T-helper 17 cell (primary cell): ENCODE measurements at places on chromosomes 4 and X. TPM values are rescaled to one million over a fixed set of nuclear protein-coding genes. Genes with fewer than 3 reads are reported as not detected.

GRCh38 chr4:53150631-53151488 lies 215.0 kb downstream of the SCFD2 start:
- no peak for DNase-seq

GRCh38 chr4:149296503-149296902 lies 519.1 kb downstream of the IQCM start:
- DNase-seq, result no peak

GRCh38 chr4:11484531-11484930 lies 55.8 kb upstream of the HS3ST1 start:
- DNase-seq, result no peak

DNA sequence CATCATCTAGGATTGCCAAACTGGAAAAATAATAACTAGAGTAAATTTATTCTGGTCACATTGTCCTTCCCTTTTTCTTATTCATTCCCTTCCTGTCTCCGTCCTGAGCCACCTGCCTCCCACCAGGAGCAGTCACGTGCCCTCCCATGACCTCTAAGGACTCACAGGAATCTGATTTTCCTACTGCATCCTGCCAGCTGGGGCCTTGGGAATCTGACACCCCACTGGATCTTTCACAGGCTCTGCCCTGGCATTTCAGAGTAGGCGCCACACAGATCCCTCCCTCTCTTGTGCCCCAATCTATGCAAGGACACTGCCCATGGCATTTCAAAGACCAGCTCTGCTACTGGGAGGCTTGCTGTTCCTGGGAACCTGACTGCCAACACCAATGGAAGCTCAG lies 520.5 kb downstream of the PPARGC1A start:
- no peak for DNase-seq

DNA sequence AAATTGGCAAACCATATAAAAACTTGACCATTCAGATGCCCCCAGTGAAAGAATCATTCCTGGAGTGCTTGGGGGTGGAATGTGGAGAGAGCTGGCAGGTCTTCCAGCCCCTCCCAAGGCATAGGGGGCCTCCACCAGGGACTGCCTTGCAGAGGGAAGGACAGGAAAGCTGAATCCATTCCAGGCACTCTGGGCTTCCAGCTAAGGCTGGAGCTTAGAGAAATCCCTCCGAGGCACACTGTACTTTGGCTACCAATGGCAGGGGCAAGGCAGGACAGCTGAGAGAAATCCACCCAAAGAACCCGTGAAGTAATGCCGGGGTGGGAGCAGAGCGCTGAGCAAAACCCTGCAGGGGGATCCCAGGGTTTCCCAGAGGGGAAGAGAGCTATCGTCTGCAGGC lies 4.0 kb downstream of the CENPU start:
- no peak for DNase-seq

- no peak for DNase-seq
Observed at GRCh38 chr4:113316879-113317278, 267.4 kb downstream of the ANK2 start.

DNA sequence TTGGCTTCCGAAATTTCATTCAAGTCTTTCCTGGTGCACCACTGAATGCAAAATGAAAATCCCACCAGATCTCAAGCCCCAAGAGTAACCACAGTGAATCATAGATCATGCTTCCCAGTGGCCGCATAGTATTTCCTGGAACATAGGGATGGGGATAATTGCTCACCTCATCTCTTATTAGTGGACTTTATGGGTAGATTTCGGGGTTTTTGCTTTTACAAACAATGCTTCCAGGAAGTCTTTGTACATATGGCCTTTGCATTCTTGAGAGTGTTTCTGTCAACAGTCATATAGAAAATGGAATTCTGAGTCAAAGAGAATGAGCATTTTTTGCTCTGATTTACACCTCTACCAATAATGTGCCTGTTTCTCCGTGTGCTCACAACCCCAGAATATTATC lies 53.4 kb downstream of the PPEF2 start:
- no peak for DNase-seq

DNA sequence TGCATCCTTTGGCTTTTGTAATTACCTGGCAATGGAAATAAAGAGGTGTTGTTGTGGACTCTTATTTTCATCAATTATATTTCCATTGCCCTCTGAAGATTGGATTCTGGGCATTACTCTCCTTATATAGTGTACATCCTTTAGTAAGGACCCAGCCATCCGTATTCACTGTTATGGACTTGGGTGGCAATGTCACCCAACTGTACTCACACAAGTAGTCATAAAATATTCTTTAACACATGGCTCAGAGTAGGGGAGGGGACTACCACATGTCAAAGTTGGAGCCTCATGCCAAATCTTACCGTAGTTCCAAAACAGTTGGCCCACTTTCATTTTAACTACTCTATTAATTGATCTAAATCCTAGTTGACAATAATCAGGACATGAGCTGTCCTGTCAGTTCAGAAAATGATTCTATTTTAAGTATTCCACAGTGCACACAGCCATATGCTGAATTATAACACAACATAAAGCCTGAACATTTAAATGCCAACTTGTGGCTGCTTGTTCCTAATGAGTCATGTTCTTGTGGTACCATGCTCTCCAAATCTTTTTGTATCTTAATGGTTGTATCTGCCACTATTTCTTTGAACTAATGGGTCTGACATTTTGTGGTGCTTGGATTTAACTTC lies 4.9 kb downstream of the FRAS1 start:
- DNase-seq, result no peak

GRCh38 chrX:38287674-38288073 lies 39.6 kb downstream of the RPGR start:
- no peak for DNase-seq

GRCh38 chr4:113700602-113701150 lies 60.9 kb downstream of the CAMK2D start:
- DNase-seq, result no peak

- no peak for DNase-seq
Observed at GRCh38 chr4:118910221-118910620, 21.6 kb downstream of the SYNPO2 start.

DNA sequence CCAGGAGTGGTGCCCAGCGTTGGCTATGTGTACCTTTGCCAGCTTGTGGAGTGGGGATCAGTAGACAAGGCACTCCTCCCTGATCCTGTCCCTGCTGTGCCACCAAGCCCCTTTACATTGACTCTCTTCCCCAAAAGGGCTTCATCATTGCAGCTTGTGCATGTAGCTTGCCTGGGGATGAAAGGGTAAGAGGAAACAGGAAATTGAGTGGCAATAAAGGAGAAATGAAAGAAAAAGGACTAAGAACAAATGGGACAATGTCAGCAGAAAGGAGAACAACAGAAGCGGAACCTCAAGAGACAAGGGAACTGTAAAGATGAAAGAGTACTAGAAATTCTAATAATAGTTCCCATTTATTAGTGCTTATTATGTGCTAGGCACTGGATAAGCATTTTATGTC lies 8.7 kb upstream of the IL13RA1 start:
- DNase-seq, result no peak

GRCh38 chr4:44985152-44985551 lies 258.8 kb upstream of the GNPDA2 start:
- DNase-seq, result no peak

DNA sequence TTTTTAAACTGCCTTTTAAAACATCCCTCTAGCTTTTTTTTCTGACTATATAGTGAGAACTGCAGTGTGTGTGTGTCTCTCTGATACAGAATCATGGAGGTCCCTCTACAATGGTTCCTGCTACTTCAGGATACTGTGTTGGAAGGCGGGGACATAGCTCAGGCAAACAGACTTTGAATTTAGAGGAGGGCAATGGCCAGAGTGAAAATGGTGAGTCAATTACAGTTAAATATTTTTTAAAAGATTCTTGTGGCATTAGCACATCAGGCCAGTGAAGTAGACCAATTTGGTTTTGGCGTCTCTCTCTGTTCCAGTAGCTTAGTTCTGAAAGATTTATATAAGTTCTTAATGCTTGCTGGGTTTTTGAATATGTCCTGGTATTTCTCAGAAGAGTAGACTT lies 47.1 kb downstream of the ALG13 start:
- no peak for DNase-seq

DNA sequence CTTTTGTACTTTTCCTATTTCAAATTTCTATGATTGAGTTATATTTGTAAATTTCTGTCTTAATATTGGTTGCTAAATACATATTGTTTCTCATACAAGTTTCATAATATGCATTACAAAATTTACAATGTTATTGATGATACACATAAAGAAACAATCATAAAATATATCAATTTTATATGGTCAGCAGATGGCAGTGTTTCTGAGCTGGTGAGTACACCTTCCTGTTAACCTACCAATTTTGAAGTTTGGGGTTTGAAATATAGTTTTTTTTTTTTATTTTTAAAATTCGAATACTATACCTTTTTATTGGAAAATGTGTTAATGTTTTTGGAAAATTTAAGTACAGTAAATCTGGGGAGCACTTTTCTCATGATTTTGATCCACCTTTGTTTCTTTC lies 1953.1 kb upstream of the ADGRL3 start:
- no peak for DNase-seq

- peak; percentile 9 for DNase-seq
Observed at GRCh38 chrX:4547213-4547836, 833.9 kb upstream of the PRKX start.

GRCh38 chrX:114650351-114650750 lies 66.5 kb downstream of the HTR2C start:
- DNase-seq, result no peak

- DNase-seq, result no peak
Observed at GRCh38 chr4:6891436-6892170, 18.0 kb upstream of the TBC1D14 start.

GRCh38 chr4:150348079-150348478 lies 233.9 kb upstream of the MAB21L2 start:
- DNase-seq, result no peak

GRCh38 chr4:125357675-125358074 lies 42.9 kb downstream of the FAT4 start:
- no peak for DNase-seq

GRCh38 chr4:146814750-146815149 lies 130.9 kb downstream of the TTC29 start:
- no peak for DNase-seq

DNA sequence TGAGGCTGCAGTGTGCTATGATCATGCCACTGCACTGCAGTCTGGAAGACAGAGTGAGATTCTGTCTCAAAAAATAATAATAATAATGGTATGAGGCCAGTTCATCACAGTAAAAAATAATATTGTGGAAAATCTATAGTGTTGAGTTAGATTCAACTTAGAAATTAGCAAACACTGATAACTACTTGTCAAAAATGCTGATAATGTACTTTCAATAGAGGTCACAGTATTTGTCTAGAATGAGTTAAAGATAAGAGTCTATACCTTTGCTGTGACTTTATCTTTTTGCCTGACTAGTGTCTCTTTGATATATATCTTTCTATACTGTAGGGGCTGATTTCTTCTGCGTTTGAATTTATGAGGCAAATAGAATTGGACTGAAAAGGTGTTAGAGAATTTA lies 430.6 kb downstream of the RPA4 start:
- no peak for DNase-seq

- no peak for DNase-seq
Observed at GRCh38 chrX:148649145-148649795, 148.9 kb downstream of the AFF2 start.

GRCh38 chr4:88999392-88999930 lies 57.5 kb downstream of the FAM13A start:
- no peak for DNase-seq

DNA sequence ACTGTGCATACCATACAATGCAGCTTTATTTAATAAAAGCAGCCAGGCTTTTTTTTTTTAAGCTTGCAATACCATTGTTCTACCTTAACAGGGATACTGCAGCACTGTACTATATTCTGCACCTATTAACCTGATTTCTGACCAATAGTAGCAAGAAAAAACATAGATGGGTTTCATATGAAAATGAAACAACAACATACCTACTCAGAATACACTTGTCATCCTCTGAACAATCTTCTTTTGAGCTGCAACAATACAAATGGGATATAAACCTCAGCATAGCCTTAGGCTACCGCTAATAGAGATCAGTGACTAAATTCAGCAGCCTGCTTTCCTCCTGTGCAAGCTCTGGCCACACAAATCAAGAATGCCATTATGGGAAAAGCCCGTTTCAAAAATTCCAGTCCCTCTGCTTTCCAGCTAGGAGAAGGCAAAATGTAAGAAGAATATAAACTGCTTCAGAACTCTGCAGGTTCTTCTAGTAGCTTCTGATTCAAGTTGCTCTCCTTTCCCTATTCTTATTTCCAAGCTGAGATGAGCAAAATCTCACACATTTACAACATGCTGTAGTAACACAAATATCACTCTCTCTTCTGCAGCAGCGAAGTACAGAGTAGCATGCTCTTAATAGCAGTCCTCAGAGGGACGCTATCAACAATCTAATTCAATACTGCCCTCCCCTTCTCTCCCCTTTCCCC lies 143.4 kb downstream of the KLHL13 start:
- DNase-seq, result no peak

GRCh38 chrX:2928191-2928582 lies 952 bp downstream of the ARSD start:
- DNase-seq, result no peak

DNA sequence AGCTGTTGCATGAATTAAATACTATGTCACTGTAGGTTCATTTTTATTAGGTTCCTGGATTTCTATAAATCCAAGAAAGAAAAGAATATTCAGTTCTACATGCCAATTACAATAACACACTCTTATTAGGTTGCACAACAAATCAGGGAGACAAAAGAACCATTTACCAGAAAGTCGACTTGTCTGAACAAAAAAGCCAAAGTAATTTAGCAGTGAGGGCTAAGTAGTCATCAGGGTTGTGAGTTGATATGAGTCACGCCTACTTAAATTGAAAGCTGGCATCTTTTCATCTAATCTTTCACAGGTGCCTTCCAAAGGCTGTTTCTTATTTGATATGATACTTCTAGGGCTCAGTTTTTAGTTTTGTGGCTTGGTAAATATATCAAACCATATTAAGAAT lies 25.4 kb upstream of the GNRHR start:
- DNase-seq, result no peak

GRCh38 chrX:47623540-47624027 lies 3.9 kb upstream of the SYN1 start:
- DNase-seq, result no peak

- DNase-seq, result no peak
Observed at GRCh38 chr4:102343964-102344519, 1.2 kb downstream of the SLC39A8 start.

ADRA2C gene
- total RNA-seq, result not detected

RAB9B gene
- total RNA-seq, result 0.18 TPM

ANOS1 gene
- 0.05 TPM for total RNA-seq

DKC1 gene
- 46.6 TPM for total RNA-seq

KCNE5 gene
- total RNA-seq, result not detected

MAEA gene
- total RNA-seq, result 75.8 TPM

SPARCL1 gene
- total RNA-seq, result not detected

PPP2R2C gene
- not detected for total RNA-seq

C4orf36 gene
- total RNA-seq, result not detected
